SW 1271 (cell line): ENCODE measurements at places on chromosomes 7 and 10.

GRCh38 chr10:35400595-35401268 is 64.4 kb downstream of the CCNY start:
- no peak for DNase-seq

DNA sequence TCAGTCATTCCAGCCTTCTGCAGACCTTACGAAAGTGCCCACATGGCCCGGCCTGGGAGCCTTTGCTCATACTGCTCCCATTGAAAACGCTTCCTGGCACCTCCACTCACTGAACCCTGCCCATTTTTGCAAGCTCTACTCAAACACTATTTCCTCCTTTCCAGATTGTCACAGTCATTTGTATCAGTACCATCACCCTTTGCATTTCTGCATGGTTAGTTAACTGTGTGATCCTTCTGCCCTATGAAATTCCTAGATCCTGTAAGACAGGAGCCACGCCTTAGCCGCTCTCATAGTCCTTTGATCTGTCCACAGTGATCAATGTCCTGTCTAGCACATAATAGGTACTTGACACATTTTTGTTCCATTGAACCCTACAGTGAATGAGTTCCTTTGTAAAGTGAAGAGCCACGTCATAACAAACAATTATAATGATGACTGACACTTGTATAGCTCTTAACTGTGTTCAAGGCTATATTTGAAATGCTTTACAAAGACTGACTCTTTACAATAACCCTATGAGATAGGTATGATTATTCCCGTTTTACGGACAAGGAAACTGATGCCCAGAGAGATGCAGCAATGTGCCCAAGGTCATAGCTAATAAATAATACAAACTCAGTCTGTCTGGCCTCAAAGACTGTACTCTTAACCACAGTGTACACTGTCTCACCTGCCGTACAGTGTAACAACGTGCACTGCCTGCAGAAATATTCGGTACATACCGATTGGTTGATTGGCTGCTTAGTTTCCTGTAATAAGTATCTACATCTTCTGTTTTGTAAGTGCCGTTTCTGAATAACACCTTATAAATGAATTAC is 16.6 kb upstream of the ITIH2 start:
- DNase-seq: no peak

- no peak for DNase-seq
Measured at GRCh38 chr10:62810156-62810902, 5.8 kb downstream of the ADO start.

GRCh38 chr7:41002741-41003610 is 699.9 kb downstream of the INHBA start:
- no peak for DNase-seq

GRCh38 chr10:71998840-71999194 is 34.6 kb downstream of the CHST3 start:
- no peak for DNase-seq

GRCh38 chr7:33766405-33766804 is 138.9 kb upstream of the BMPER start:
- no peak for DNase-seq

DNA sequence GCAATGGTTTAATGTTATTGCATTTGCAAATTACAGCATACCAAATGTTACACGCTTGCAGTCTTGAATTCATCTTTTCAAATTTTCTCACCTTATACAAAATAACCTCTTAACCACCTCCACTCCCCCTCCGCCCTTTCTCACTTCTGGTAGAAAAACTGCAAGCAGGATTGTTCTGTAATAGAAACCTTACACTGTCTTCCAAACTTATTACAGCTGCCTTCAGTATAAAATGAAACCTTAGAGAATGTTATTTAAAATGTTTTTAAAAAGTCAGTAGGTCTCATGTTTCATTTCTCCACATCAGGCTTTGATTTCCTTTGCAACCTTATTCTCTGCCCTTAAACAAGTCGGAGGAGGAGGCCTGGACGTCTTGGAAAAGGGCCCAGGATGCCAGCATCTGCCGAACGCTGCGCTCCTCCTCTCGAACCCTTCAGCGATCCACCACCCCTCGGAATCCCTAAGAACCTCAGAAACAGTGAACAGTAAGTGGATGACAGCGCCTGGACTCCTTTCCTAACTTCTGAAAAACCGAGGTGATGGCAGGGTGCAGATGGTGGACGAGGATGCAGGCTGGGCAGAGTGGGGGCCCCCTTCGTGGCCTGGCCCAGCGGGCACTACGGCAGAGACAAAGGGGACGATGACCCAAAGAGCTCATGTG is 74.0 kb downstream of the FGFR2 start:
- no peak for DNase-seq

GRCh38 chr7:22997871-22998518 is 15.9 kb downstream of the HYCC1 start:
- no peak for DNase-seq
